Skeletal muscle cell (primary cell): ENCODE measurements at places on chromosomes 5 and 9.

DNA sequence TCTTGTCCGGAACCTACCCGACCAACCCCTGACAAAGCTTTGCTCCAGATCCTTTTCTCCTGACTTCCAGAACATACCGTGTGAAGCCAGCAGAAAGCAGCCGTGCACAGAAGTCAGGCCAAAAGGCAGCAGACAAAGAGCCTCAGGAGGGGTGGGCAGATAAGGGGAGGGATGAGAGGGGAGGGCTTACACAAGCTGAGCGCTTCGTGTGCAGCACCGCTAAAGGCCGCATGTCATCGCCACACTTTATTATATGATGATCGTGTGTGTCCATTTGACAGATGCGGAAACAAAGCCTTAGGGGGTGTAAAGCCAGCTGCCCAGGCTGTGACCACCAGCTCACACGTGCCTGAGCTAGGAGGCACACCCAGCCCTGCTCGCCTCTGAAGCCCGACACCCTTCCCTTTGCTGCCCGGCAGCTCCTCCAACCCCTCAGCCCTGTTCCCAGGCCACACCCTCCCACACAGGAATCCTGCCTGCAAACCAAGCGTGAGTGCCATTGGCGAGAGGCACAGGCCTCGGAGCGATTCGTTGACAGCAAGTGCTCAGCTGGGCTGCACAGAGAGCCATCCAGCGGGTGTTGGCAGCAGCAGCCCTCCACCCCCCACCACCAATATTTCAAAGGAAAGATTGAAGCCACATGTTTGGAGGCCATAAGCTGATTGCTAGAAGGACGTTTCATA lies 170.5 kb upstream of the SMIM23 start:
- no peak for DNase-seq

DNA sequence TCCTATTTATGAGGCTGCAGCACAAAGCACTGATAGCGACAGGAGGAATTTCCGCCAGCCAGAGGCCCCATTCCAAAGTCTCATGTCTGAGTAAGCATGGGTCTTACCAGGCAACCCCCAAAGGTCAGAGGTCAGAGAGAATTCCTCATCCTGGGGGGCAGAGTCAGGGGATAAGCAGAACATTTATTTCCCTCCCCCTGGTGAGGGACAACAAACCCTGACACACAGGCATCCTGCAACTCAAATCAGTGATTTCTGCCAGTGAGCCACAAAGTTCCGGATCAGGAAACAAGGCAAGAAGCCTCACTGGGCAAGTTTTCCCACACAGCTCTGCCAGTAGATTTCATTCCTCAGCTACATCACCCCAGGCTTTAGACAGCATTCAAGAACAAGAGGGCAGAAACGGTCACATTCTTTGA lies 37.0 kb downstream of the ADAMTS12 start:
- DNase-seq: peak; percentile 74

- DNase-seq: no peak
Observed at GRCh38 chr5:59187857-59188256, 605.0 kb downstream of the RAB3C start.

GRCh38 chr9:6739218-6739617 lies 18.6 kb upstream of the KDM4C start:
- no peak for DNase-seq

DNA sequence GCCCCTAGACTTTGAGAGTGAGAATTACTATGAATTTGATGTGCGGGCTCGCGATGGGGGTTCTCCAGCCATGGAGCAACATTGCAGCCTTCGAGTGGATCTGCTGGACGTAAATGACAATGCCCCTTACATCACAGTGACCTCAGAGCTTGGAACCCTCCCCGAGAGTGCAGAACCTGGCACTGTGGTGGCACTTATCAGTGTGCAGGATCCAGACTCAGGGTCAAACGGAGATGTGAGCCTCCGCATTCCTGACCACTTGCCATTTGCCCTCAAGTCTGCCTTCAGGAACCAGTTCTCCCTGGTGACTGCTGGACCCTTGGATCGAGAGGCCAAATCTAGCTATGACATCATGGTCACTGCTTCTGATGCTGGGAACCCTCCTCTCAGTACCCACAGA lies 1.3 kb downstream of the PCDHGC4 start:
- DNase-seq: no peak

DNA sequence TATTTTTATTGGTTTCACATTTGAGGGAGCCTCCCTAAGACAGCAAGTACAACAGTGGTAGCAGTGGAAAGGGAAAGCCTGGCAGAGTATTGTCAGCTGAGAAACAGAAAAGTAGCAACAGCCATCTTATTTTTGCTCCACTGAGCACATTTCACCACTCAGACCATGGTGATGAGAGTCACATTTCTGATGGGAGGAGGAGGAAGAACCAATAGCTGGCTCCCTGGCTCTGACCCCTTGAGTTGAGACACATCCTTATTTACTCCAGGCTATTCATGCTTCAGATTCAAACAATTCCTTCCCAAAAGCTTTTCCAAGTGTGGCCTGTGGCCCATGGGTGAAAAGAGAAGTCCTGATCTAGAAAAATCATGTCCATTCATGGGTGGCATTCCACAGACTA lies 236.3 kb downstream of the ARHGAP26 start:
- DNase-seq: no peak

DNA sequence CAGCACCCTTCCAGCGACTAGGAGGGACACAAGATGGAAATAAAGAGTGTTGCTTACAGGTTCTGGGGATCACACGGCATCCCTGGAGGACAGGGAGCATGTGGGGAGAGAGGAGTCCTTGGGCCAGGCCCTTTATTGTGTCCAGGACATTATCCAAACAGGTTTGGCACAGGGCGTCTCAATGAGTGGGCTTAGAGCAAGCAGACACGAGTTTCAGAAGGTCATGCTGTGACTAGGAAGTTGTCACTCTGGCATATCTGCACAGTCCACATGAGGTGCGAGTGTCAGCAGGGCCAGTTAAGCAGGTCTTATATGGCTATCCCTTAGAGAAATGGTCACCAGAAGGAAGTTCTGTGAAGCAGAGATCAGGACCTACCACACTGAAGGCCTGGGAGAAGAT lies 174.5 kb upstream of the OTULINL start:
- no peak for DNase-seq

DNA sequence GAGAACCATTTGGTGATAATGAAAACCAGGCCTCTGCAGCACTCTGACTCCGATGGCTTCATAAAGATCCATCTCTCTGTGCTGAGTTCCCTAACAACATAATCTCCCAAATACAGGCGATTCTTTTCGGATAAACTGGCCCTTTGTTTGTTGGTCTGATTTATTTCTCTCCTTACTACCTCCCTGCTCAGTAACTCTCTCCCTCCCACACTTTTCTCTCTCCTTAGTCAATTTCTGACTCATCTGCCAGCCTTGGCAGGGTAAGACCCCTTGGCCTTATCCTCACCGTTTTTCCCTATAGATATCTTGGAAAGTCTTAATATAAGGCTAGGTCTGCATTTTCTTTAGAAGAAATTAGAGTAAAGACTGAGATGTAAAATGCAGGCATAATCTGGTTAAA lies 128.7 kb downstream of the BRINP1 start:
- no peak for DNase-seq

DNA sequence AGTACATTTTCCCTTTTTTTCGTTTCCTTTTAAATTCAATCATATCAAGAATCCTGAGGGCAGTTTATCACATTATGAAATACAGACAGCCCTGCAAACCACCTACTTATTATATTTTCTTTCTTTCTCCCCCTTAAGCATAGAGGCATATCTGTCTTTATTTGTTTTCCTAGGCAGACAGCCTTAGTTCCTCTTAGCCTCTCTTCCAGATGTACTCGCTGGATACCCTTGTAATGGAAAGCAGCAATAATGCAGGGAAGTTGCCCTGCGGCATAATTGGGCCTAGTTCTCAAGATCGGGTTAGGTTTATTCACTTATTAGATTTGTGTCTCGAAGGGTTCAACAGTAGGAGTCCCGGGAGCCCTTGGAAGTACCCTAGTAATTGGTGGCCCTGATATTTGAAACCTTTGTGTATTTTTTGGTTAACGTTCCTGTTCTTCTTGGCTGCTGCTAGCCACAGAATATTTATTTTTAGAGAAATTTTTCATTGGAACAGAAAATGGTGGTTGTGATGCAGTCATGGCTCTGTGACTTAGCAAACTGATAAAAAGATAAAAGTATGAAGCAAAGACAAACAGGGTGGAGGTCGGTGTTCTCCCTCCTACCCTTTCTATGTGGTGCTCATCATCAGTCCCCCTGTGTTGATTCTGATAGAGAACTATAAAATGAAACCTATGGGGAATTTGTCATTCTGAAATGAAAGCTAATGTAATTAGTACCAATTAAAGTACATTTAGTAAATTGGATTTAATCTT lies 6.4 kb downstream of the TLE4 start:
- DNase-seq: no peak
